Pericardium fibroblast (primary cell): ENCODE measurements at places on chromosomes 7 and 10. TPM values are rescaled to one million over a fixed set of nuclear protein-coding genes. Genes with fewer than 3 reads are reported as not detected.

FEZF1 gene
- total RNA-seq: not detected in 2 replicates

KLF14 gene
- 0.34 and 0.58 TPM in 2 replicates for total RNA-seq

PRR15 gene
- total RNA-seq: 35.2 and 112 TPM in 2 replicates

CALML3 gene
- not detected in 2 replicates for total RNA-seq

MEOX2 gene
- total RNA-seq: 10.3 and 17.0 TPM in 2 replicates

UCN3 gene
- total RNA-seq: not detected in 2 replicates

DDC gene
- not detected in 2 replicates for total RNA-seq

CYP3A4 gene
- not detected in 2 replicates for total RNA-seq

AGAP5 gene
- 1.5 and 3.5 TPM in 2 replicates for total RNA-seq

PAX4 gene
- not detected in 2 replicates for total RNA-seq

MUC12 gene
- total RNA-seq: 0.35 TPM in 1 of 2 replicates, not detected in the other

ASB10 gene
- total RNA-seq: not detected in 2 replicates

IFIT3 gene
- total RNA-seq: 12.8 and 22.5 TPM in 2 replicates

NPC1L1 gene
- not detected in 2 replicates for total RNA-seq

UBE2D4 gene
- 17.1 and 29.9 TPM in 2 replicates for total RNA-seq

TIMM23 gene
- total RNA-seq: 58.7 and 83.0 TPM in 2 replicates

ACTR3C gene
- total RNA-seq: 0.09 TPM in 1 of 2 replicates, not detected in the other

SFRP5 gene
- total RNA-seq: 0.09 and 0.58 TPM in 2 replicates

KCNMA1 gene
- 6.7 and 11.2 TPM in 2 replicates for total RNA-seq

CDNF gene
- 0.09 and 4.8 TPM in 2 replicates for total RNA-seq

SGMS1 gene
- 28.8 and 74.8 TPM in 2 replicates for total RNA-seq

C10orf67 gene
- total RNA-seq: not detected in 2 replicates

SRRM3 gene
- total RNA-seq: 2.0 and 2.7 TPM in 2 replicates

ASL gene
- total RNA-seq: 49.6 and 51.8 TPM in 2 replicates

LRRD1 gene
- total RNA-seq: not detected in 2 replicates

AGFG2 gene
- total RNA-seq: 20.5 and 38.2 TPM in 2 replicates

TAS2R3 gene
- total RNA-seq: 0.17 TPM in 1 of 2 replicates, not detected in the other

MCM10 gene
- total RNA-seq: 1.2 and 8.9 TPM in 2 replicates

HOGA1 gene
- total RNA-seq: 0.17 and 0.58 TPM in 2 replicates
